ENCODE measurements at places on chromosomes 1 and 21.

- DNase-seq = no peak
These were observed 18.7 kb downstream of the CYYR1 start for GRCh38 chr21:26554365-26554764.

GRCh38 chr1:17213148-17213781, 8.3 kb downstream of the PADI1 start:
- no peak for DNase-seq

DNA sequence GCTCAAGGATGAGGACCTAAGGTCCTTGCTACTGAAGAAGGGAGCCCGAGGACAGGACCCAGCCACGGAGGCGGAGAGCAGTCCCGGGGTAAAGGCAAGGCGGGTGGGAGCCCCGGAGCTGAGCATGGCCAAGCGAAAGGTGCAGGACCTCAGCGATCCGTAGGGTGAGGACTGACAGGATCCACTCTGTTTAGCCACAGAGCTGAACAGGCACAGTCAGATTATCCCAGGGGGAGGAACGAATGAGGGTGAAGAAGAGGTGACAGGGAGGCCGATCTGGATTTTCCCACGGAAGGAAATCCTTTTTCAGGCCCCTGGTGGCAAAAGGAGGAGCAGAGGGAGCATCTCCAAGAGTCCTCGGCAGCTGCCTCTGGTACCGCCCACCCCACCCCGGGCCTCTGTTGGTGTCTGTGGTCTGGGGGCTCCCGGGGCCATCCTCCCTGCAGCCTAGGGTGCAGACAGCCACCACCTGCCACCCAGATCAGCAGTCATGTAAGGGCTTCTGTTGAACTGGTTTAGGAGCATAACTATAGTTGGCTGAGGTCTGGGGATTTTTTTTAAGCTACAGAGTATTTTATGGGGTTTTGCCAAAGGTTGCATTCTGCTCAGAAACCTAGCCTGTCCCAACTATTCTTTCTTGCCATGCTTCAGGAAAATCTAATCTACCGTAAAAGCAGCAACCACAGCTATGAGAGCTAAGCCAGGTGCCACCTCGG, 32.3 kb upstream of the LBR start:
- no peak for DNase-seq

GRCh38 chr1:196651079-196651478, 764 bp upstream of the CFH start:
- no peak for DNase-seq

GRCh38 chr1:208298593-208299269, 54.5 kb upstream of the PLXNA2 start:
- DNase-seq = no peak

DNA sequence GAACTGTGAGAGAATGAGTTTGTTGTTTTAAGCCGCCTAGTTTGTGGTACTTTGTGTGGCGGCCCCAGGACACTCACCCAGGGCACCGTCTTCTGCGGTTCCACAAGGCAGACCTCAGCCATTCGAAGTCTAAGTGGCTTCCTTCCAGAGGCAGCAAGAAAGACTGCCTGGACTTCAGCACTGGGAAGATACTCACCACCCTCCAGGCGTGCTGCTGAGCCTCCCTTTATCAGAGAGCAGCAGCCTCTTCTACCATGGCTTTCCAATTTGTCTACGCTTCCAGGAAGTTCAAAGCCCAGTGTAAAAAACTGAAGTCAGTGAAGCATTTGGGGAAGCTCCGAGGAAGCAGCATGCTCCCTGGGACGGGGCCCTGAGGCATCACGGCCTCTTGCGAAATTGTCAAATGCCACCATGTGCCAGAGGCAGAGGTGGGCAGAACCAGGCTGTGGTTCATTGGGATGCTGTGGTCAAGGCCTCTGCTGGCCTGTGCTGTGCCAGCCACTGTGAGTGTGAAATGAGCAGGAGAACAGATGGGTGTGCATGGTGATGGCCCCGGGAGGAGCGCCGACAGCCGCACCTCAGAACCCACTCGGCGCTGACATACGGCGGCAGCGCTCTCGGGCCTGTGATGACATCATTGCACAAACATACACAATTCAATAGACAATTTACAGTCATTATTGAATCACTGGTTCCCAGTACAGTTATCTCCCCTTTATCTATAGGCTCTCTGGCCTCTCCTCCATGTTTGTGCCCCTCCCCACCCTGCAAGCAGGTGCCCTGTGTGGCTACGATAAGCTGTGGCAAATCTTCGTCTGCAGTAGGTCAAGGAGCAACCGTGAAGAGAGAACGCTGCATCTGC, 110.4 kb downstream of the PDE9A start:
- no peak for DNase-seq

GRCh38 chr1:236425031-236425663, 31.1 kb downstream of the EDARADD start:
- DNase-seq = peak; percentile 27

GRCh38 chr1:176801514-176802020, 338.6 kb downstream of the PAPPA2 start:
- no peak for DNase-seq
